Stimulated activated CD4-positive, alpha-beta T cell treated with anti-CD3 and anti-CD28 coated beads, Interleukin-1b, Interleukin-23, amount 100 ng/mL, for 24 hours (primary cell): ENCODE measurements at places on chromosomes 6 and 20.

DNA sequence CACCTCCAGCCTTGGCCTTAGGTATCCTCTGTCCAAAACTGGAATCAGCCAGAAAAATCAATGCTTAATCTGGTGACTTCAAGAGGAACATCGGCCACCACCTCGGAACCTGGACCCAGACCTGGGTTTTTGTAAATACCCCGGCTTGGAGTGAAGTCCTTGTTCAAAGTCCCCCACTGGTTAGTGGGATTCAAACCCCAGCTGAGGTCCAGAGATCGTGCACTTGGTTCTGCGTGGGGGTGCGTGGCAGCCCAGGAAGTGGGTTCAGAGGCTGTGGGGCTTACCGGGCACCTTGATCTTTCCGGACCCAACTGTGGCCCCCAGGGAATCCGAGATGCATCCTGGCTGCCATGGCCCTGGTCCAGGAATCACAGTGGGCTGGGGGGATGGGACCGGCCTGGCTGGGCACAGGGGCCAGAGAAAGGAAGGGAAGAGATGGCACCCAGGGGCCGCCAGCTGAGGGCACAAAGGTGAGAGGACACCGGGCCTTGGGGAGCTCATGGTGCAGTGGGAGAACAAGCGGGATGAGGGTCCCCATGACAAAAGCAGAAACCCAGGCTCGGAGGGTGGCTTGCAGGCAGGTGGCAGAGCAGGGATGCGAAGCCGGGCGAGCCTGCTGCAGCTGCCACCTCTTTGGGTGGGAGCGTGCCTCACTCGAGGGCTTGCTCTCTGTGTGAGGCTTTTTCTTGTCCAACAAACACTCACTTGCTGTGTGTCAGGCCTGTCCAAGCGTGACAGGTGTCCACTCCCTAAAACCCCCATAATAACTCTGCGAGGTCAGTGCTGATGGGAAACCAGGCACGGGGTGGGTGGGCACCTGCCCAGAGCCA is 27.7 kb downstream of the ZBP1 start:
- DNase-seq, result no peak

- DNase-seq, result no peak
Measured at GRCh38 chr20:3128275-3128984, 31.2 kb downstream of the FASTKD5 start.

DNA sequence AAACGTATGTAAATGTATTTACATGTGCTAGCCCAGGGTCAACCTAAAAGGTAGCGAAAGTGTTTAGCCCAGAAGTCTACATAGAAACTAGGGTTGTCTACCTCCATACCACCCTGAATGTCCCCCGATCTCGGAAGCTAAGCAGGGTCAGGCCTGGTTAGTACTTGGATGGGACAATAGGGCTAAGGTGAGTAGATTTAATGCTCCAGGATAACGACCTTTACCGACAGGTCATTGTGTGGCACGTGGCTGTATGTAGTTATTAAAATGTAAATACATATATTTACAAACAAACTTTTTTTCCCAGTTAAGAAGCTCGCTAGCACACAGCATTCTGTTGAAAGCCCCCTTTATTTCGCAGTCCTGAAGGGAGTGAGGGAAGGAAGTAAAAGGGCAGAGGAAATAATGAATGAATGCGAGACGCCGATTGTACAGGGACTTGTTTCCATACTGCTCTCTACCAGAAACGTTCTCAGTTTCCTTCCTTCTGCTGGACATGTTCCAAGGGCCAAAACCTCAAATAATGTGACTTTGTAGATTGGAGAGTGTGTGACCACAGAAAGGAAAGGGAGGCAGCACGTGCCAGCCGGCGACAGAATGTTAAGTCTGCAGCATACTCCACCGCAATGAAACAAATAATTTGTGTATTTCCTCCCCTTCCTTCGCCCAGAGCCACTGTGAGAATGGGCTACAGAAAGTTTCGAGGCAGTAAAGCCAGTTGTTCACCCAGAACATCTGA is 612 bp downstream of the ADAT2 start:
- no peak for DNase-seq

- no peak for DNase-seq
Measured at GRCh38 chr6:41536795-41537758, 9.1 kb upstream of the FOXP4 start.

GRCh38 chr20:17320456-17320855 is 93.6 kb downstream of the PCSK2 start:
- DNase-seq, result no peak

GRCh38 chr6:89299466-89299850 is 15.6 kb downstream of the GABRR2 start:
- DNase-seq, result no peak

DNA sequence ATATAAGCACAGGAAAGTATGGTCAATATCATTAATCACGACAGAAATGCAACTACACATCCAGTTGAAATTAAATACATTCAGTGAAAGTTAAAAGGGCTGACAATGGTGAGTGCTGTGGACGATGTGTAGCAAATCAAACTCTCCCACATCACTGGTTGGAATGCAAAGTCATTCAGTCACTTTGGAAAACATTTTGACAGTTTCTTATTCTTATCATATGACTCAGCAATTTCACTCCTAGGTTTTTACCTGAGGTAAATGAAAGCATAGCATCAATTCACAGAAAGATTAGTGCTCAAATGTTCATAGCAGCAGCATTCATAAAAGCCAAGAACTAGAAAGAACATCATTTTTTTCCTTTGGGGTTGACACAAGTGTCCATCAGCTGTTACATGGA is 28.6 kb upstream of the SAMD5 start:
- no peak for DNase-seq

- DNase-seq, result no peak
Measured at GRCh38 chr6:31579119-31579505, 3.1 kb downstream of the LTB start.

DNA sequence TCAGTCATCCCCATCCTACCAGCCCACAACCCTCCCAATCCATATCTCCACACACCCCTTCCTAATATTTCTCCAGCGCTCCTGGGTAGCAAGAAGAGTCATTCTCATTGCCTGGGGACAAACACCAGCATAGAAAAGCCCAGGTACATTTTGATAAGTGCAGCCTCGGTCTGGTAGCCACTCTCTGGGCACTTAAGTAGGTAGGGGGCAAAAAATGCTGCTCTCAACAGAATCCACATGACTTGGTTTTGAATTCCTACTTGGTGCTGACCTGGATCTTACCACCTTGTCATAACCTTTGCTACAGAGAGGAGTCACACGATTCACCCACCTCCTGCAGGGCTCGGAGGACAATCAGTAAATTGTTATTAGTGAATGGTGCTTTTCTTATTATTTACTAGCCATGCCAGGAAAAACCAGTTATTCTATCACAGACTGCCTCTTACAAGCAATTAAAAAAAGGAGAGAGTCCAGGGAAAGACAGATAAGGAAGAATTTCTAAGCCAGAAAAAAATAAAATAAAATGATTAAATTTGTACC is 249.1 kb downstream of the LY86 start:
- DNase-seq, result no peak

DNA sequence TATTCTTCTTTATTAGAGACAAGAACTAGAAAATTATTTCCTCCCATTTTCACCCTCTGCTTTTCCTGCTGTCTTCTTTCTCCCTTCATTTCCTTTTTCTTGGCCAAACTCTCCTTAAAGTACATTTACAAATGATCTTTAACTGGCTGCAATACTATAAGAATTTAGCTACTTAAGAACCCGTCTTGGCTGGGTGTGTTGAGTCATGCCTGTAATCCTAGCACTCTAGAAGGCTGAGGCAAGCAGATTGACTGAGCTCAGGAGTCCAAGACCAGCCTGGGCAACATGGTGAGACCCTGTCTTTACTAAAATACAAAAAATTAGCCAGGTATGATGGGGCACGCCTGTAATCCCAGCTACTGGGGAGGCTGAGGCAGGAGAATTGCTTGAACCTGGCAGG is 39.3 kb upstream of the SRPK1 start:
- DNase-seq, result no peak

DNA sequence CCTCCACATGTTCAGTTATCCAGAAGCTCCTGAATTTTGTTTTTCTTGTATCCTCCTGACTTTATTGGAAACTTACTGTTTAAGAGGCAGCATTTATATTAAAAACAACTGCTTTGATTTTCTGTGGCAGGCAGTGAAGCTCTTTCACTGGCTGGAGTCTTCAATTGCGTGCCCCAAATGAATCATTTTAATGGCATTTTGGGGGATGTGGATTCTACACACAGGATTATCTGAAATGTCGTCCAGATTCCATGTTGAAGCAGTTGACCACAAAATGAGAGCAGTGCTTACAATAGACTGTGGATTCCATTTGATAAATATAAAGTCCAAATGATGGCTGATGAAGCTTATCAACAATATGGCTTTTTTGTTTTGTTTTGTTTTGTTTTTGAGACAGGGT is 41.0 kb upstream of the HIVEP1 start:
- DNase-seq, result no peak

- DNase-seq, result no peak
Measured at GRCh38 chr6:29451471-29452193, 5.2 kb downstream of the OR11A1 start.

- DNase-seq, result no peak
Measured at GRCh38 chr6:39266375-39266774, 37.1 kb upstream of the KCNK5 start.

DNA sequence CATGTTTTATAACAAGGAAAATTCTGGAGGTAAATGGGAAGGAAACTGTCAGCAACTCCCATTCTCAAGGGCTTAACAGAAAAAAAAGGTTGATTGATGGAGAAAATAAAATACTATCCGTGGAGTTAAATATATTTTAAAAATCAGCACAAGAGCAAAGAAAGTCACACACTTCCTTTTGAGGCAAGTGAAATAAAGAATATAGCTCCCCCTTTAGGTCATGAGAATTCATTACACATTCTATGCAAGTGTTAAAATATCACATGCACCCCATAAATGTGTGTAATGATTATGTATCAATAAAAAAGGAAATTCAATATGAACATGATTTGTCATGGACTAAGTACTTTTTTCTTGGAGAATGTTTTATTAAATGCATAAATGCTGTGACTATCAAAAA is 349.2 kb downstream of the TPBG start:
- DNase-seq, result no peak

DNA sequence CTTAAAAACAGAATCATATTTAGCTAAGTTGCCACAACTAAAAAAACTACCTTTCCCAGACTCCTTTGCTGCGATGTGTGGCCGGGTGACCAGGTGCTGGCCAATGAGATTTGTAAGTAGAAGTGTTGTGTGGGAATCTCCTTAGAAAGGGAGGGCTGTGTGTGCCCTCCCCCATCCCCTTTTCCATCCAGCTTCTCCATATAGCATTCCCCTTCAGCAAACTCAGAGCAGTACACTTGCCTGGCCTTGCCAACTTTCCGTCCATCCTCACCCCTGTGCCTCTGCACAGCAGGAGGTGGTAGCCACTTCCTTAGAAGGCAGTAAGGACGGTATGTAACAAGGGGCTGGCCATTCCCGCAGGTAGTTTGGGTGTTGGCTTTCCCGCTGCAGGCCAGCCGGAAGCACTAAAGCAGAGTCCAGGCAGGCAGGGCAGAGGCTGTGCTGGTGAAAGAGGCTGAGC is 22.3 kb upstream of the KCNK16 start:
- no peak for DNase-seq

DNA sequence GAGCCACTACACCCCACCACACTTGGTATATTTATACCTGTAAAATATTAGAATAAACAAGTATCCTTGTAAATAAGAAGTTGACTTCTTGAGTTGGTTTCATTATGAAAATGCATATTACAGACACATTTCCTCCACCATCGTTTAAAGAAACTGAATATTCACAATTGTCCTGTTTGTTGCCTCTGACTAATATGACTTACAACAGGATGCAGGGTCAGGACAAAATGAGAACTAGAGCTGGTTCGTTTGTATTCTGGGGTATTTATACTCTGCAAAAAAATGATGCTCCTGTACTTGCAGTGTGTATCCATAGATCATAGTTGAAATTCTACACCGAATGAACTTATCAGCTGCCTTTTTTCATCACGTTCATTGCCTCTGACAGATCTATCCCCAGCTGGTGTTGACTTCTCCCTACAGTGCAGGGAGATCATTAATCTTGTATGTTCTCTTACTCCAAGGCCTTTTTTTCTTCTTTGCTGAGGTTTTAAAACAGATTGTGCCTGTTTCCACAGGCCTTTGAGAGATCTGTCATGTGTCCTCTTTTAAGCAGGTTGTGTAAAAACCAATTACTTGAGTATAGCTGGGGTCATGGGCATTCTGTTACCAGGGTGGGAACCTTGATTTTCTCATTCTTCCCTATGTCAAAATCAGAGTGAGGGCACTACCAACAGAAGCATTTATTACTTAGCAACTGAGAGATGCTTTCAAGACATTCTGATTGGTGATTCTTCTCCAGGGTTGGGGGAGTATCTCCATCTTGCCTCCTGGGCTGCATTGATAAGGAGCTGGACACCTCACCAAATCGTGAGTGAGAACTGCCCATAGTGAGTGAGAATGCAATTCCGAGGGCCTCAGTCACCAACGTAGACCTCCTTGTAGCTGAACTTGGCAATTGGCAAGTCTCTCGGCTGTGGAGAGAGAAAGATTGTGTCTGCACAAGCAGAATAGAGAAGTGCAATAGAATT is 78.8 kb upstream of the CD83 start:
- no peak for DNase-seq

GRCh38 chr6:100426241-100426640 is 38.5 kb downstream of the SIM1 start:
- DNase-seq, result no peak

- DNase-seq, result no peak
Measured at GRCh38 chr6:138560130-138560860, 61.0 kb upstream of the NHSL1 start.

DNA sequence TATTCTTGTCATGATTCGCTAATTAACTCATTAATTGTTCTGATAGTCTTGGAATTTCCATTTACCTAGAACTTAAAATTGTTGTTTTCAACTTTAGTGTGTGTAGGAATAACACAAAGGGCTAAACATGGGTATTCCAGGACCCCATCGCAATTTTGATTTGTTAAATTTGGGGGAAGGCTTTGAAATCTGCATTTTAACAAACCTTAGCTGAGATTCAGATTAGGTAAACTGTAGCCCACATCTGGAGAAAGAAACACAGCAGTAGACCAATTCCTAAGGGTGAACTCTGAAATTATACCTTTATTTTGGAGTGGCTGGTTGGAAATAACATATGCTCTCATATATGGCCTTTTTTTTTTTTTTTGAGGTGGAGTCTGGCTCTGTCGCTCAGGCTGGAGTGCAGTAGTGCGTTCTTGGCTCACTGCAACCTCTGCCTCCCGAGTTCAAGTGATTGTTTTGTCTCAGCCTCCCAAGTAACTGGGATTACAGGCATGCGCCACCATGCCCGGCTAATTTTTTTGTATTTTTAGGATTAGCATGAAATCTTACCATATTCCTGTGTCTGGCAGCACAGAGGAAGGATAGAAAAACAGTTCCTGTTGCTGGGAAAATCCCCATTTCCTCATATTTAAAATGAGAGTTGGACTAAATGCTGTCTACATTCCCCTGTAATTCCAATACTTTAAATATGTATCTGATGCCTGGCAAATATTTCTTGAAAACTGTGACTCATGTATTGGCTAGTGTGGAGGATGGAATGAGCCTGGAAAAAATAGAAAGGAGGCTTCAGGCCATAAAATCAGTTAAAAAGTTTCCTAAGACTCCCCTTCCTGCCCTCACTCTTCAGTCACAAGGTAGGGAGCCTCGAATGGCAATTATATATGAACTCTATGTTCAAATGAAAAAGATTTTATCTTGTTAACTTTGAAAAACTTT is 96.7 kb upstream of the FAM184A start:
- DNase-seq, result no peak

- DNase-seq, result no peak
Measured at GRCh38 chr20:52817511-52817910, 154.6 kb upstream of the TSHZ2 start.

GRCh38 chr6:26344658-26345057 is 20.3 kb upstream of the BTN3A2 start:
- no peak for DNase-seq

GRCh38 chr6:72813807-72814596 is 192.1 kb downstream of the KCNQ5 start:
- DNase-seq, result no peak

- no peak for DNase-seq
Measured at GRCh38 chr6:118546880-118547218, 1.2 kb upstream of the PLN start.
